ENCODE measurements at places on chromosomes 3 and 15.

- DNase-seq: no peak
Measured at GRCh38 chr3:3110749-3111361, 681 bp upstream of the IL5RA start.

DNA sequence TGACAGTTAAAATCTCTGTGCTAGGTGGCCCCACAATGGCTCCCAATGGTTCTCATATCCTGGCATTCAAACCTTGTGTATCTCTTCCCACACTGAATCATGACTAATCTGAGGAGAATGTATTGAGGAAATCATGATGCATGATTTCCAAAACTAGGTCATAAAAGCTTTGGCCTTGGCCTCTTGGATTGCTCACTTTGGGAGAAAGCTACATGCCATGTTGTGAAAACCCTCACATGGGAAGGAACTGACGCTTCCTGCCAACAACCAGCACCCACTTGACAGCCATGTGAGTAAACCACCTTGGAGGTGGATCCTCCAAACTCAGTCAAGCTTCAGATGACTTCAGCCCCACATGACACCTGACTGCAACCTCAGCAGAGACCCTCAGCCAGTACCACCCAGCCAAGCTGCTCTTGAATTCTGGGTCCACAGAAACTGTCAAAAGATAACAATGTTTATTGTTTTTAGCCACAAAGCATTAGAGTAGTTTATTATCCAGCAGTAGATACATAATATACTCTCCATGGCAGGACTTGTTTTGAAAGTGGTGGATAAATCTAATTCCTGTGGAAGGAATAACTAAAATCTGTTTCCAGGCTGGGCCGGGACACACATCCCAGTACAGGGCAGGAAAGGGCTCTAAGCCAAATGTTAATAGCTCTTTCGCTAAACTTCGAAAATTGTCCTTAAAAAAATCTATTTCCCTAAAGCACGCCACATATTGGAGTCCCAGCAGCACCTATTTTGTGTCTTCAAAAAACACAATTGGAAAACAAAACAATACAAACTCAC is 1.0 kb upstream of the ZNF620 start:
- DNase-seq: no peak

- DNase-seq: no peak
Measured at GRCh38 chr3:104359546-104359945, 1007.2 kb upstream of the ALCAM start.

- DNase-seq: no peak
Measured at GRCh38 chr3:22720596-22720995, 482.5 kb upstream of the UBE2E2 start.

DNA sequence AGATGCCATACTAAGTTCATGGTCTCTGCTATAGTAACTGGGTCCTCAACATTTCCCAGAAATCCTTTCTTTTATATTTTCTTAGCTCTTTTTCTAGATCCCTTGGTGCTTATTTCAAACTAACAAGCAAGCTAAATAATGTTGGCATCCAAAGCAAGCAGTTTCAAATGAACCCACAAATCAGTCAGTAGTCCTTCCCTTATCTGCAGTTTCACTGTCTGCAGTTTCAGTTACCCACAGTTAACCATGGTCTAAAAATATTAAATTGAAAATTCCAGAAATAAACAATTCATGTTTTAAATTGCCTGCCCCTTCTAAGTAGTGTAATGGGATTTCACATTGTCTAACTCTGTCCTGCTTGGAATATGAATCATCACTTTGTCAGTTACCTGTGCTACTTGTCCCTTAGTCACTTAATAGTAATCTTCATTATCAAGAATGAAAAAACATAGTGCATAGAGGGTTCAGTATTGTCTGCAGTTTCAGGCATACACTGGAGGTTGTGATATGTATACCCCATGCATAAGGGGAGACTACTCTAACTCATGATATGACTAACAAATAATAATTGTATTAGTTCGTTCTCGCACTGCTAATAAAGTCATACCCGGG is 633.7 kb downstream of the MECOM start:
- DNase-seq: no peak

GRCh38 chr3:45760878-45761711 is 35.2 kb downstream of the SLC6A20 start:
- DNase-seq: no peak

DNA sequence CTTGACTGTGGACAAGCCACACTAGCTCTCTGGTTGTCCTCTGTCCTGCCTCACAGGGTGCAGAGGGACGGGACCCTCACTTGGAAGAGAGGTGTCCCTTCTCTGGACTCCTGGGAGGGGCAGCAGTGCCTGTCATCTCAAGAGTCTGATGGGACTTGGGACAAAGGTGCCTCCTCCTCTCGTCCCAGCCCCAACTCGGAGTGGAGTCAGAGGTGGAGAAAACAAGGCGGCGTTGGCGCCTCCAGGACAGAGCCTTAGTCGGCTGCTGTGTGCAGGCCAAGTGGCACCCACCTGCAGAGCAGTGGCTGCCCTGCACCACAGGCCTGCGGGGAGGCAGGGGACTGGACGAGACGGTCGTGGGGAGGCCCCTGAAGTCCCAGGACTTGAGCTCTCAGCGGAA is 9.4 kb upstream of the SEC13 start:
- DNase-seq: no peak

DNA sequence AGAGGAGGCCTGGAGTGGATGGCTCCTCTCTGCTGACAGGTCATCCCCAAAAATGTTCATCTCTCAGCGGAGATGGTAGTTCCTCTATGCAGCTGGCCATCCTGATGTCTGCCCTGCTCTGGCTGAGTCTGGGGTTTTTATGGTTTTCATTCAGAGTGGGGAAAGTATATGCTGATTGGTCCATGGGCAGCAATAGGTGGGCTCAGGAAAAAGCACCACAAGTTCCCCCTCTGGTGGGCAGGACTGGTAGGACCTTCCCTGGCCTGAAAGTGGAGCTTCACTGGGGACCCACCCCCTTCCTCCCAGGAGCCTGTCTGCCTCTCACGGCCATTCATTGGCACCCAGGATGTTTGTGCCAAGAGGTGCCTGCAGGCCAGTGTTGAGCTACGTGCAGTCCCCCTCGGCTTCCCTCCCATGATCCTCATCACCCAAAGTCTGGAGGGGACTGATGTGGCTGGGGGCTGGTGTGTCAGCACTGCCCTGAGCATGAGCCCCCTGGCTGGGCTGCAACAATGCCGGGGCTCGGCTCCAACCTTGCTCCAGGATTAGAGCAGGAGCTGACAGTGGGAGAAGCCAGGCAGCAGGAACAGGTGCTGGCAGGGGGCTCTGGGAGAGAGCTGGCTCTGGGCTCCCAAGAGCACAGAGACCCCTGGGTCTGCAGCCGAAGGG is 13.1 kb upstream of the BLOC1S6 start:
- DNase-seq: no peak

- no peak for DNase-seq
Measured at GRCh38 chr15:70096215-70097062, 1.3 kb downstream of the TLE3 start.

DNA sequence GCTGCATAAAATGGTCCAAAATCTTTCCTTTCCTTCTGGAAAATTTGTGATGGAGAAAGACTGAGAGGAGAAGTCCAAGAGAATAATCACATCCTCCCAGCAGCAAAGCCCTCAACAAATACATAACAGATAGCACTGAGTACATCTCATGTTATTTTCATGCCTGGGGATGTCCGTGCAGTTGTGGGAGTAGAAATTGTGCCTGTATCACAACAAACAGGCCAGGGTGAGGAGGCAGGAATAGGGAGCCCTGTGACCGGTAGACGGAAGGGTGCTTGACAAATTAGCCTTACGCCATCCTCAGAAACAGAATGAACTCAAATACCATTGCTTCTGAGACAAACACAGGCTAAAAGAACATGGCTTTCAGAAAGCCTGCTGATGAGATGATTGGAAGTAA is 333.2 kb upstream of the UMPS start:
- DNase-seq: no peak

GRCh38 chr3:131957980-131958379 is 76.8 kb downstream of the CPNE4 start:
- DNase-seq: no peak

DNA sequence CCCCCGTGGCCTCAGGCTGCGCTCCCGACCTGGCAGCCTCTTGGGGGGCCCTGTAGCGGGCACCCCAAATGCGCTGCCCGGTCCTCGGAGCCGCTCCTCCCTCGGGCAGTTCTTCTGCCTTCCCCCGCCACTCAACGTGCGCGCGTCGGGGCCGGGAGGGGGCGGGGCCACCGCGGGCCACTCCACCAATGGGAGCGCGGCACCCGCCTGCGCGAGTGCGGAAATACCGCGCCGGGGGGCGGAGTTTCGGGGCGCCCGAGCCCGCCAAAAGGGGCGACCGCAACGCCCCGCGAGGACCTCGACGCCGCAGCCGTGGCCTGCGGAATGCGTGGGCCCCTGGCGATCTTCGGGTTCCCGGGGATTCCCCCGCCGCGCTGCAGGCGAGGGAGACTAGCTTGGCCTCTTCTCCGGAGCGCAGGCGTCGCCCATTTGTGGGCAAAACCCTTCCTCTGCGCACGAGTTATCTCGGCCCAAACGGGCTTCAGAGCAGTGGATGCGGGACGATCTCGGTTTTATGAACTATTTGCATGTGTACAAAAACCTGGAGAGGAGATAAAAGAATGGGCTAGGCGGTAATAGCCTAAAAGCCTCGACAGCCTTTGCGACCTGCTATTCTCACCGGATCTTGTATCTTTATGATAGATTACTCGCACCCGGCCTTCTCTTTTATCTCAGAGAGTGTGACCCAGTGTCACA is at the start of gene TASOR:
Gene TASOR, minus strand, starts transcription at position 144 of the 696 bp plus-strand sequence. CDS start 259 bp downstream, outside the sequence.
- peak; percentile 53 for DNase-seq

All from caudate nucleus (tissue), 63 donors.